Inflammatory macrophage treated with lipopolysaccharide for 4 hours (primary cell): ENCODE measurements at places on chromosomes 4 and X.

DNA sequence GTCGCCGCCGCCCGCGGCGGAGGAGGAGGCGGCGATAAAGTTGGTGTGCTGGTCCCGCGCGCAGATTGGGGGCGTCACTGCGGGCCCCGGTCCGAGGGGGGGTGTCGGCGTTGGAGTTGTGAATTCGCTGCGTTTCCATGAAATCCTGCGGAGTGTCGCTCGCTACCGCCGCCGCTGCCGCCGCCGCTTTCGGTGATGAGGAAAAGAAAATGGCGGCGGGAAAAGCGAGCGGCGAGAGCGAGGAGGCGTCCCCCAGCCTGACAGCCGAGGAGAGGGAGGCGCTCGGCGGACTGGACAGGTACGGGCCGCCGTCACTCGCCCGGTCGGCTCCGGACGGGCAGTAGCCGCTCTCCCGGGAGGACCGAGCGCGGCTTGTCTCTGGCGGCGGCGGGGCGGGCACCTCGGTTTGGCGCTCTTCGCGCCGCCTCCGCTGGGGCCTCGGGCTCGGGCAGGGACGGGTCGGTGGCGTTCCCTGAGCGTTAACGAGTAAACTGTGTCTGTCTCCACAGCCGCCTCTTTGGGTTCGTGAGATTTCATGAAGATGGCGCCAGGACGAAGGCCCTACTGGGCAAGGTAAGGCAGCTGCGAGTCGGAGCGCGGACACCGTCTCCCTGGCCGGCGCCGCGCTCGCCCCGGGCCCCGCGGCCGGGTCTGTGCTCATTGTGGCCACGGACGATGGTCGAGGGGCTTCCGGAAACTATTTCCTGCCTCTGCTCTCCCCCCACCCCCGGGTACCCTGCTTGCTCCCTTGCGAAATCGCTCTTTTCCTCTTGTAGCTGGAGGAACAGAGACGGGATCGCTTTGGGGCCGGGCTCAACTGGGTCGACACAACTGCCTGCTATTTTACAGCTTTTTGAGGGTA, 658 bp downstream of the KDM6A start:
- peak; percentile 50 for DNase-seq

GRCh38 chrX:21766101-21766500, 8.2 kb upstream of the SMPX start:
- no peak for DNase-seq

- DNase-seq: no peak
These were observed 21.5 kb downstream of the BTC start for GRCh38 chr4:74772783-74773182.

- DNase-seq: peak; percentile 60
These were observed 53.1 kb downstream of the ATXN3L start for GRCh38 chrX:13266641-13267345.

DNA sequence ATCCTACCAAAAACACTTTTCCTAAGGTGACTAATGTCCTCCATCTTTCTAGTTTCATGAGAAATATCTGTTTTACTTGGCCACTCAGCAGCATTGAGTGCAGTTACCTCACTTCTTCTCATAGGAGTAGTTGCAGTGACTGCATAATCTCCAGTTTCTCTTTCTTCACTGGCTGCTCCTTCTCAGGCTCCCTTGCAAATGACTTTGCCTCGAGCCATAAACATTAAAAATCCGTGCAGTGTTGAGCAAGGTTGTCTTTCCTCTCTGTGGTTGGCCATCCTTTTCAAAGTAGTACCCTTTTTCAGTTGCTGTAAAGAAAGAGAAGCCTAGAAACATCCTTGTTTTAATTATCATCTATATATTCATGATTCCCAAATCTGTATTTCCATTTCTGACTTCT, 10.2 kb upstream of the PRKG2 start:
- DNase-seq: no peak

DNA sequence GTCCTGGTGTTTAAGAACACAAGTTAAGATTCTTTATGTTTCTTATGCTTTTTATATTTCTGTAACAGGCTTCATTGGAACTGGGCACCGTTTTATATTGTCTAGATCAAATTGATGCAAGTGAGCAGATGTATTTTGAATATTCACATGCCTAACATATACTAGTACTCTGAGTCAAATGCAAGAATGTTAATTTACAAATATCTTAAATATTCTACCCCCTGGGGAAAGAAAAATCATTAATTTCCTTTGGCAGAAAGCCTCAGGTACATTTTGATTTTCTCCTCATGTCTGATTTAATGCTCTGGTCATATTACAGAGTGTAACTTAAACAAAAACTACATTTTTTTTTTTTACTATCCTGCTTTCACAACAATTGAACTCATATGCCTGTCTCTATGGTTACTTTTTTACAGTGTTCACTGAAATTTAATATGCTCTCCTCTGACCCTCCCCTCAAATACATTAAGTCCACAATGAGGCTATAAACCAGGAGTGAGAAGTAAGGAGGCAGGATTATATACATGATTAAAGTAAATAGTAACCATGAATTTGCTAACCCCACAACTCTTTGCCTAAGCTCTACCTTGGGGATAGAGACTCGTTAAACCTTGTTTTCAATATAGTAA, 2.4 kb upstream of the NSUN7 start:
- DNase-seq: no peak

GRCh38 chr4:5654791-5655190, 53.6 kb downstream of the EVC2 start:
- no peak for DNase-seq

DNA sequence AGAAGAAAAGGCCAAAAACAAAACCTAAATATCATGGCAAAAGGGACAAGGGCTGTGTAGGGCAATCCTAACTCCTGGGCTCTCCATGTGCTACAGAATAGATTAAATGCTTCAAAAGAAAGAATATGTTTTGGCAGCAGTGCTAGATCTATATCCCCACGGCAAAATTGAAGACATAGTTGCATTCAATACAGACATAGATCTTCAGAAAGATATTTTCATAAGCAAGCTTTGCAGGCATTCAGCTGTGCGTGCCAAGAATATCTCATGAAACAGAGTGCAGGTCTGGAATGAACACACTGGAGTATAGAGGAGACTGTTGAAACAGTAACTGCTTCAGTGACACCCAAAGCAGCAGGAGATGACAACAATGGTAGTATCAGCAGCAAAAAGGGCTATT, 1476.9 kb downstream of the ARAP2 start:
- DNase-seq: no peak

DNA sequence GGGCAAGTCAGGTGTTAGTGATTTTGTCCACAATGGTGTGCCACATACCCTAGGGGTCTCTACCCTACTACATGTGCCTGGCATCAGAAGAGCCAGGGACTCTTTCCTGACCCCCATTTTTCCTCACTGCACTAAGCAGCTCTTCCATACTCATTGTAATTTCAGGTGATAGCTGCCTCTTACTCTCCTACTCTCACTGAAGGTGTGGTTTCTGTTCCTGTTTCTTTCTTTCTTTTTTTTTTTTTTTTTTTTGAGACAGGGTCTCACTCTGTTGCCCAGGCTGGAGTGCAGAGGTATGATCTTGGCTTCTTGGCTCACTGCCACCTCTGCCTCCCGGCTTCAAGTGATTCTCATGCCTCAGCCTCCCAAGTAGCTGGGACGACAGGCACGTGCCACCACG, 164.9 kb upstream of the USP9X start:
- DNase-seq: no peak

DNA sequence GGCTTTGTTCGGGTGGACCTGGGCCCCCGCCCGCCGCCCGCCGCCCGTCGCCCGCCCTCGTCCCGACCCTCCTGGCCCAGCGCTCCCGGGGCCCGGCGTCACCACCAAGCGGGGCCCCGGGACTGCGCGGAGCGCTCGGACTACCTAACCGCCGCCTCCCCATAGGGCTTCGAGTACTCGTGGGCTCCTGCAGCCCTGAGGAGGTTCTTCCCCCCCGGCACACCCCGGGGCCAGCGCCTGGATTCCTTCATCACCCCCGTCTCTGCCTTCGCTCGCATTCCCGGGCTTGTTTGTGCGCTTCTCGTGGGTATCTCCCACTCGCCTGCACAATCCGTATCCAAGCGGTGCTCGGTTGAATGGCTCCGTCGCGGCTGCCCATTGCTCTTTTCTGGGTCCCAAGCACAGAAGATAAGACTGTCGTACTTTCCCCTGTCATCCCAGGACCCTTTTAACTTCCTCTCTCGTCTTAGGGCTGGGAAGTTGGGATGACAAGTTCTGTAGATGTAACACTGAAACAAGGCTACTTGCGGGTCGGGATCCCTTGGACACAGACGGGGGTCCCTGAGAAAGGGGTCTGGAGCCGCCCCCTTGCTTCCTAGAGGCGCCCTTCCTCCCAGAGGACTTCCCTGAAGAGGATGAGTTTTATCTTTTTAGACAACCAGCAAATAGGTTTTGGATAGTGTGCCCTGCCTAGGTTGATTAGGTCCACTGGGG, 565 bp downstream of the MOB1B start:
- DNase-seq: peak; percentile 33

DNA sequence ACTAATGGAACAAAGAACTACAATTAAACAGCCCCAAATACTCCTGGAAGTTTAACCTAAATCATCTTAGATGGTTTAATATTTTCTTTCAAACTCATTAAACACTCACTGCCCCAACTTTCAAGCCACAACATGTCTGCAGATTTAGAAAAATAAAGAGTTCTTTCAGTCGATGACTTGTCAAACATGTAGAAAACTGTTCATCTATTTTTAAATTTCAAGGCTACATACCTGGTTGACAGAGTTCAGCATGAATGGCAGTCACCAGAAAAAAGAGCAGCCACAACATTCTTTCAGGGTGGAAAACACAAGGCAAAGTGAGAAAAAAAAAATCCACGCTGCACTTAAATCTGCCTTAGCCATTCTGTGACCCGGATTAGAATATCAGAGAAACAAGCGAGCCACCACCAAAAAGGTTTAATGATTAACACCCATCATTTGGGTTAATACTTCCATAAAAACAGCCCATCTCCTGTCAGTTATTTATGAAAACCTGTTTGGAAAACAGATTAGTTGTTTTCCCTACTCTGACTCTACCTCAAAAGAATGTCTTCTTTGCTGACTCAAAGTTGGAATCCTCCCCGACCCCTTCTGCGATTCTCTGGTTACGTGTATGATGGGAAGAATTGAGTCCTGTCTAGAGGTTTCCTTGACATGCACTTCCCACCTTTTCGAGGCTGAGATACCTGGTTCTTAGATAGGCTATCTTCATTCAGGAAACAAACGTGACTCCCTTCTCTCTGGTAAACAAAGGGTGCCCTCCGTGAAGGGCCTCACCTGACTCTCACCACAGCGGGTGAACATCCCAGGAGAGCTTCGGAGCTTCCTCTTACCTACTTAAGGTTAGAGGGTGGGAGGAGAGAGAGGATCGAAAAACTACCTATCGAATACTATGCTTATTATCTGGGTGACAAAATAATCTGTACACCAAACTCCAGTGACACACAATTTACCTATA, at the start of gene CLTRN:
Gene CLTRN, minus strand, starts transcription at position 319 of the 958 bp plus-strand sequence. Its CDS starts 30 bp downstream, at position 289.
- DNase-seq: no peak

- DNase-seq: no peak
These were observed 29.6 kb upstream of the DCAF8L1 start for GRCh38 chrX:28010875-28011274.

GRCh38 chr4:110737931-110738330, 115.1 kb upstream of the PITX2 start:
- DNase-seq: no peak

- peak; percentile 73 for DNase-seq
These were observed 35.1 kb downstream of the PRIMPOL start for GRCh38 chr4:184684491-184685189.

GRCh38 chr4:132180020-132180427, 969.1 kb upstream of the PCDH10 start:
- no peak for DNase-seq

DNA sequence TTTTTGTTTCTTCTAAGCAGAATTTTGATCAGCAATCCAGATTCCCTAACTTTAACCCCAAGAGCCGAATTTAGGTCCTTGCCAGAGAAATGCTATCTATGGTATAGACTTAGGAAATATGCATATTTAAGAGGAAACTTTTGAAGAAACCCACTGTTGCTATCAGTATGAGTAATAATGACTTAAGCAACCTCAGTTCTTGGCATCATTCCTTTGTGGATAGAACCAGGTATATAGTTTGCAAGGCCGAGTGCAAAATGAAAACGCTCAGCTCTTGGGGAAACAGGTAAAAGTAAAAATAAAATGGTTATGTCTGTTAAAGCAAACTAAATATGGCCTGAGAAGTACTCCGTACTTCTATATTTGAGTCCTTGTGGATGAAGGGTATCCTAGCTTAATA, 78.1 kb downstream of the ARSF start:
- DNase-seq: no peak

DNA sequence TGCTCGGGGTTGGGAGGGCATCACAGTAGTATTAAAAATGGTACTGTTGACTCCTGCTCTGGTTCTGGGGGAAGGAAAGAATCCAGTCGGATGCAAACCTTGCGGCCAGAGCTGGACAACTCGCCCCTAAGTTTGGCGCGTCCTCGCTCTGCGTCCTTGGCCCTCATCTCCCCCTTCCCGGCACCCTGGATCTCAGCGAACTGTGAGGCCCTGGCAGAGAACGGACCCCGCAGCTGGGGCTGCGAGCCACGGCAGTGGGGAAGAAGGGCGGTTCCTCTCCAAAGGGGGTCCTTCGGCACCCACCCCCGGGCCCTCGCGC, 14.0 kb downstream of the ARHGEF6 start:
- no peak for DNase-seq

DNA sequence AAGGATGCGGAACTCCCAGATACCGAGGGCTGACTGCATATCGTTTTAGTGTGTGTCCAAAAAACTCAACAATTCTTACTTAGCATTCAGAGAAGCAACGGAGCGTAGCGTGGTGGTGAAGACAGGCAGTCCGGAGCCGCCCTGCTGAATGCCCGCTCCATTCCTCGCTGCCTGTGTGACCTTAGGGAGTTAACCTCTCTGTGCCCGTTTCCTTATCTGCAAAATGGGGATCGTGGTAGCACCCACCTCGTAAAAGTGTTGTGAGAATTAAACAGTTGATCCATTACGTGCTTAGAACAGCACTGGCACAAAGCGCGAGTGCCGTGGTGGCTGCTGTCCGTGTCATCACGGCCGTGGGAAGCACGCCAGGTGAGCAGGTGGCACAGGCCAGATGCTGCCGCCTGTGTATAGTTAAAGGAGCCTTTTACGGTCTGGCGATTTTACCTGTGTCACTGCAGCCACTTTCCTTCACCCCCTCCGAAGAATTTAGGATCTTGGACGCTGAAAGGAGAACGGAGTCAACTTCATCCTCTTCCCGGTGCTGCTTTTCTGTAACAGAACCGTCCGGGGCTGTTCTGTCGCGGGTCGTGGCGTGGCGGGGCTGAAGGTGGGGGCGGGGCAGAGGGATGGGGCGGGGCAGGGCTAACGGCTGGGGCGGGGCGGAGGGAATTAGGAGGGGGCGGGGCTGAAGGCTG, 885 bp downstream of the CCDC110 start:
- no peak for DNase-seq

GRCh38 chr4:146585761-146586333, 52.8 kb upstream of the POU4F2 start:
- peak; percentile 83 for DNase-seq

GRCh38 chrX:152245213-152245612, 106.8 kb upstream of the MAGEA10 start:
- DNase-seq: no peak

GRCh38 chrX:2497961-2498780, 2.6 kb downstream of the DHRSX start:
- DNase-seq: no peak
